CD4-positive, alpha-beta T cell treated with Interleukin-4 for 1 hour (primary cell): ENCODE measurements at places on chromosomes 5 and 9.
A peak's percentile ranks its signal among the peaks of the same experiment; 100 is the strongest.

DNA sequence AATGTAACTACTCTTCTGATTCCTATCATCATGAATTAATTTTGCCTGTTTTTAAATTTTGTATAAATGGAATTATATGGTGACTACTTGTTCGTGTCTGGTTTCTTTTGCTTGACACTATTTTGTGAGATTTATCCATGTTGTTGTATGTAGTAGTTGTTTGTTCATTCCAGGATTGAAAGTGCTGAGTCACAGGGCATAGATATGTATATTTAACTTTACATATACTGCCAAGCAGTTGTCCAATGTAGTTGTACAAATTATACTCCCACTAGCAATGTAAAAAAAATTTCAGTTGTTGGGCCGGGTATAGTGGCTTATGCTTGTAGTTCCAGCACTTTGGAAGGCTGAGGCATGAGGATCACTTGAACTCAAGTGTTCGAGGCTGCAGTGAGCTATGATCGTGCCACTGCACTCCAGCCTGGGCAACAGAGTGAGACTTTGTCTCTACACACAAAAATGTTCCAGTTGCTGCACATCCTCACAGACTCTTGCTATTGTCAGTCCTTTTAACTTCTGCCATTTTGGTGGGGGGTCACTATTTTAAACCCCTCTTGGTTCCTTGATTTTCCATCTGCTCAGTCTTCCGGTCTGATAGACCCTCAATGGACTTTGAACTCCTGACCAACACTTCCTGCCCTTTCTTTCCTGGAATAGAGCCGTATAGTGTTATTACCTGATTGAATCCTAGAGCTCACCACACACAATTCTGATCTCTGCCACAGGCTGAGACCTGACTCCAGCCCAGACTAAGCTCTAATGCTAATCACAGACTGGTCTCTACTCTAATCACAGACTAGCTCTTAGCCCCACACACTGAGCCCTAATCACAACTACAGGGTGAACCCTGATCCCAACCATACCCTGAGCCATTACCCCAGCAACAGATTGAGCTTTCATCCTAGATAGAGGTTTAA, 69.3 kb upstream of the MELK start:
- DNase-seq, result no peak

- DNase-seq, result no peak
Observed at GRCh38 chr9:115596746-115597080, 478.8 kb upstream of the TNC start.

- DNase-seq, result peak; percentile 86
Observed at GRCh38 chr5:672329-673160, 20.6 kb downstream of the TPPP start.

- DNase-seq, result no peak
Observed at GRCh38 chr5:83957188-83957587, 236.5 kb upstream of the HAPLN1 start.

GRCh38 chr5:158127536-158127935, 268.6 kb upstream of the CLINT1 start:
- DNase-seq, result no peak

GRCh38 chr9:94553029-94553938, 1.6 kb upstream of the PCAT7 start:
- DNase-seq, result no peak

DNA sequence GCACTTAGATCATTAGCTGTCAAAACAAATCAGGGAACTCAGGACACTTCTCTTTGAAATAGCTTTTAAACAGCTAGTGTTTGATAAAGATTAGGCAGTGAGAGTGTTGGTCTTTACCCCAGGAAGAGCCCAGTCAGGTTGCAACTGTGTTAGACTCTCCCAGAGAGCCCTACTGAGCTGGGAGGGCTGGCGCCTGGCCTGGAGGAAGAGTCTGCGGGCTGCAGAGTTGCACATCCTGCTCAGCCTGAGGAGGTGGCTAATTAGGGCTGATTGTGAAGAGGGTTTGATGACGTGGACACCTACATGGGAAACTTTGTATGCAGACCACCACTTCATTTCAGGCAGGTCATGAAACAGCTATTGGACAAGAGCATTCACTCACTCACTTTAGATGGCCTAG, 112.0 kb downstream of the TMEM174 start:
- no peak for DNase-seq
